ENCODE measurements at places on chromosomes 13 and 19. TPM values are rescaled to one million over a fixed set of nuclear protein-coding genes. Genes with fewer than 3 reads are reported as not detected.

DNA sequence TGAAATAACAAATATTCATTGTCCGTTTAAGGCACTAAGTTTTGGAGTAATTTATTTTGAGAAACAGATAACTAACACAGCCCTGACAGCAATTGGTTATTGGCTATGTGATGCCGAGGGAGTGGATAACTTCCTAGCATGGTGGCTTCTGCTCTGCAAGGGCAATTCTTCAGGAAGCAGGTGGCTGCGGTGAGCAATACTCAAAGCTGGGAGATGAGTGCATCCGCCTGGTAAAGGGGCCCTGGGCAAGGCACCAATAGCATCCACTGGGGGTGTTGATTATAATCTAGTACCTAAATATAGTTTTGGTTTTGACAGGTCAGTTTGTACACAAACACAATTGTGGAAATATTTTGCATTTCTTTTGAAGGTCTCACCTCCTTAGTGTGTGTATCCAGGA is 41.0 kb downstream of the CCDC70 start:
- H3K4me1 ChIP-seq, result peaks cover 16% of the 10 kb centered on the region
- no peak for DNase-seq
- no peaks in the 10 kb centered on the region for H3K36me3 ChIP-seq

The CD33 gene
- 4.9 TPM for total RNA-seq

The ACP7 gene
- total RNA-seq, result not detected

GRCh38 chr13:47306991-47307390 is 410.1 kb upstream of the HTR2A start:
- no peaks in the 10 kb centered on the region for H3K36me3 ChIP-seq
- DNase-seq, result no peak
- H3K27me3 ChIP-seq, result no peaks in the 10 kb centered on the region
- no peaks in the 10 kb centered on the region for H3K4me1 ChIP-seq
- H3K4me3 ChIP-seq, result no peak overlapping the region

The UBL5 gene
- 167 TPM for total RNA-seq

DNA sequence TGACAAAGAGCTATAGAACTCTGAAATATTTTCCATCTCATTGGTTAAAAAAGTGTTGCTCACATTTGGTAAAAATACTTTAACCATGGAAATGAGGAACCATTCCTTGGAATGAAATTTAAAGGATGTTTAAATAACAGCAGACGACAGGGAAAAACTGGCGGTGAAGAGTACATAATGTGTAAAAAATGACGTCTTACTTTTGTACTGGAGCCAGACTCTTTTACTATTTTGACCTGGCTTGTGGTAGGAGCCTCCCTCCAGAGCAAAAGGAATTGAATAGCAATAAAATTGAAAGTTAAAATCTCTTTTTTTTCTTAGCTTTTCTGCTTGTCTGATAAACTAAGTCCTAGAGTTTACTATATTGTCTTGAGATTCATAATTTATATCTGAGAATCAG is 426.2 kb upstream of the KLHL1 start:
- H3K4me1 ChIP-seq, result no peaks in the 10 kb centered on the region
- DNase-seq, result no peak
- H3K27ac ChIP-seq, result no peak overlapping the region

DNA sequence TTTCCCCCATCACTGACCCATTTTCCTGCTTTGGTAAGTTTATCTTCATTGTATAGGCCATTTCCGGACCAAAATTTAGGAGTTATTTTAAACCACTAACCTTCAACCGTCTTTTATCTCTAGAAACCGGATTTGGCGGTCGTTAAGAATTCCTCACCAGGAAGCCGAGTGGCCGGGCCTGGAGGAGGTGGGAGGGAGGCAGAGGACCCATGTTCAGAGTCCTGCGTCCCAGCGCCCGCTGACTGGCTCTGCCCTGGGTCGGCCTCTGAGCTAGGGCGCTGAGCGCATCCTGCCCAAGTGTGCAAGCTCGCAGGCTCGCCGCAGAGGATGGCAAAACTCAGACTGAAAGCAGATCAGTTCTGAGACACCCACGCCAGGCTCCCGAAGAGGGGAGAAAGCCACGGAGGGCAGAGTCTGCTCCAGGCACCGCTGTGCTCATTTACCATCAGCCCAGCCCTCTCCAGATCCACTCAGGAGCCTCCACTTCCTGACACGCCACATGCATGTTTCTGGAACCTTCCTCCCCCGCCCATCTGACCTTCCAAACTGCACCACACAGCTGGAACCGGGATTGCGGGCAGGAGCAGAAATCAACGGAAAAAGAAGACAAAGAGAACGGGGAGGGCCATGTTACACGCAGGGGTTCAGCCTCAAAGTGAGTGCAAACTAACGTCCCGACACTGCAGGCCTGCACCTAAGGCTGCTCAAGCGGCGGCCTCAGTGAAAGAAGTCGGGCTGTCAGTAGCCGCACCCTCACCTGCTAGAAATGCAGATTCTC is 8.3 kb downstream of the COL4A1 start:
- H3K27me3 ChIP-seq, result no peaks in the 10 kb centered on the region
- H3K36me3 ChIP-seq, result no peaks in the 10 kb centered on the region
- DNase-seq, result no peak
- H3K4me1 ChIP-seq, result no peaks in the 10 kb centered on the region

- no peak for DNase-seq
- H3K4me3 ChIP-seq, result peak overlapping the region; percentile 62
- no peaks in the 10 kb centered on the region for H3K27me3 ChIP-seq
- peaks cover 54% of the 10 kb centered on the region for H3K4me1 ChIP-seq
Measured at GRCh38 chr13:97225533-97225932, 3.4 kb downstream of the MBNL2 start.

GRCh38 chr13:79660361-79660760 is 179.4 kb downstream of the NDFIP2 start:
- H3K4me3 ChIP-seq, result no peak overlapping the region
- H3K4me1 ChIP-seq, result no peaks in the 10 kb centered on the region
- no peaks in the 10 kb centered on the region for H3K27me3 ChIP-seq

DNA sequence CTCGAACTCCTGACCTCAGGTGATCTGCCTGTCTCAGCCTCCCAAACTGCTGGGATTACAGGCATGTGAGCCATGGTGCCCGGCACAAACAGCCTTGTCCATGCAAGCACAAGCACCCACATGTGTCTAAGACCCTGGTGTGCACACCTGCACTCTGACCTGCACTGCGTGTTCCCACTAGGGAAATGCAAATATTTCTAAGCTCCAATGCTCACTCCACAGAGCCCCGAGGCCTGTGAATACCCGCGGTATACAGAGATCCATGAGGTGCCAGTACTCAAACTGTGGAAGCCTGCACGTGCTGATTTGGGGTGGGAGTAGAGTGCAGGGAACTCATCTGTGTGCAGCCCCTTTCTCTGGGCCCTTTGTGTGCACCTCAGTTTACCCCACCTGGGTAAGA is 14.7 kb downstream of the GADD45B start:
- H3K27ac ChIP-seq, result no peak overlapping the region
- H3K4me3 ChIP-seq, result no peak overlapping the region
- H3K4me1 ChIP-seq, result peaks cover 16% of the 10 kb centered on the region
- H3K27me3 ChIP-seq, result no peaks in the 10 kb centered on the region
- no peaks in the 10 kb centered on the region for H3K36me3 ChIP-seq
- no peak for DNase-seq

DNA sequence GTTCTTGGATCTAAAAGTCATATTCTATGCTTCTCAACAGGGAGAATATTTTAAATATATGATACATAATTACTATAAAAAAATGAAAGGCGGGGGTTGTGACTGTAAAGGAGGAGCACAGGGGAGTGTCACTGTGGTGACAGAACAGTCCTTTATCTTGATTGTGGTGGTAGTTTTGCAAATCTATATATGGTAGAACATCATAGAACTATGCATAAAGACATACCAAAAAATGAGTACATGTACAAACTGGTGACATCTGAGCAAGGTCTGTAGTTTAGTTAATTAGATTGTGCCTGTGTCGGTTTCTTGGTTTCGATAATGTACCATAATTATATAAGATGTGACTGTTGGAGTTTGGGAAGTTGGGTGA is 38.7 kb upstream of the GARRE1 start:
- no peak overlapping the region for H3K27ac ChIP-seq
- no peak overlapping the region for H3K4me3 ChIP-seq
- no peaks in the 10 kb centered on the region for H3K27me3 ChIP-seq
- peaks cover 56% of the 10 kb centered on the region for H3K36me3 ChIP-seq
- no peak for DNase-seq
